Liver (tissue), 10 donors: ENCODE measurements at places on chromosomes 2 and 18.

DNA sequence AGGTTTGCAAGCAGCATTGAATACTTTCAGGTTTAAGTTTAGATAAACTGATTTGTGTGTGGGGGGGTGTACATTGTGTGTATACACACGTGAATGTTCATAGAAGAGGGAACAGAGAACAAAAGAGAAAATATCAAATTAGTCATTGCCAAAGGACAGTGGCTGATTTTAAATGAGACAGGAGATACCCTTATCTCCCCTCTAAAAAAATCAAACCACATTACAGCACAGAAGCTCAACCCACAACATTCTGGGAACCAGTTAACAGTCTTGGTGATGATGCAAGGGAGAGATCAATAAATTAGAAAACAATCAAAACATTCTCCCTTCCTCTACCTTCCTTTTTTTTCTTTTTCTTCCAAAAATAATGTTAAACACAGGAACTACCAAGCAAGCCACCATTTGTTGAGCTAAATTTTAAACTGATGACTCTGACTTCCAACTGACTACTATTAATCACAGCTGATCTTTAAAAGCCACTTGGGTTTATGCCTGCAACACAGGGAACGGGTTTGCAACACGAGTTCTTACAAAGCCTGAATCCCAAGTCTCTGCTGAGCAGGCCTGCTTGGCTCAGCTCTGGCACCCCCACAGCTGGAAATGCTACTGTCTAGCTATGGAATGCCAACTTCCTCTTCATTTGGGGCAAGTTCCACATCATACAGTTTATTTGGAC, 119.2 kb upstream of the ACVR1C start:
- DNase-seq, result no peak

DNA sequence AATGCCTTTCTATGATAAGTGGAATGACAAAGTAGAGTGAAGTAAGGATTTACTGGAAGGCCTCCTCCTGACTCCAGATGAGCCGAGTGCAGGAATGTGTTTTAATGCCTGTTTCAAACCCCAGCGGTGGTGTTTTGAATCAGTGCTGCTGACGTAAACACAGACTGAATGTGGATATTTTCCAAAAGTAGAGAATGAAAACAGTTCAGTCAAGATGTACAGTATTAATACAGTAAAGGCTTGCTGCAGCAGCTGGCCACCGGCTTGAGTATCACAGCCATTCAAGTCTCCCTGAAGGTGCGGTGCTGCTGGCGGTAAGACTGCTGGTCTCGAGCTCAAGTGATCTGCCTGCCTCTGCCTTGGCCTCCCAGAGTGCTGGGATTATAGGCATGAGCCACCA, 46.7 kb downstream of the ARHGAP28 start:
- DNase-seq, result no peak

- DNase-seq, result peak; percentile 50
Observed at GRCh38 chr2:197786010-197786877, 1.1 kb upstream of the BOLL start.

DNA sequence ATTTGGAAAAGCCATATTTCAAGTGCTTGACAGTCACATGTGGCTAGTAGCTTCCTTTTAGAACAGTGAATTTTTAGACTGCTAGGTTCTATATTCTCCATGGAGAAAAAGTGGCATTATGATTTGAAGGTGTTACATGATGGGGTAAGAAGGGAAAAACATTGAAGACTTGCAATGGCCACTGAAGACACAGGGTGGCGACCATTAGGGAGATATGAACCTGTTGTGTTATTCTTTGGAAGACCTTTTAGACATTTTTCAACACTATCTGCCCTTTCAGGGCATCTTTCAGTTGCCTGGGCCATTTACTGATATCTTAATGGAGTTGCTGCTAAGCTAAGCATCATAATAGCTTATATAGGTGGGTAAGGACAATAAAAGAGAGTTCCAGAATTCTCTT, 1387.2 kb downstream of the SUCLG1 start:
- DNase-seq, result no peak

GRCh38 chr18:77127769-77128671, 4.6 kb downstream of the MBP start:
- DNase-seq, result no peak

GRCh38 chr2:108446703-108447102, 2.3 kb upstream of the GCC2 start:
- no peak for DNase-seq

DNA sequence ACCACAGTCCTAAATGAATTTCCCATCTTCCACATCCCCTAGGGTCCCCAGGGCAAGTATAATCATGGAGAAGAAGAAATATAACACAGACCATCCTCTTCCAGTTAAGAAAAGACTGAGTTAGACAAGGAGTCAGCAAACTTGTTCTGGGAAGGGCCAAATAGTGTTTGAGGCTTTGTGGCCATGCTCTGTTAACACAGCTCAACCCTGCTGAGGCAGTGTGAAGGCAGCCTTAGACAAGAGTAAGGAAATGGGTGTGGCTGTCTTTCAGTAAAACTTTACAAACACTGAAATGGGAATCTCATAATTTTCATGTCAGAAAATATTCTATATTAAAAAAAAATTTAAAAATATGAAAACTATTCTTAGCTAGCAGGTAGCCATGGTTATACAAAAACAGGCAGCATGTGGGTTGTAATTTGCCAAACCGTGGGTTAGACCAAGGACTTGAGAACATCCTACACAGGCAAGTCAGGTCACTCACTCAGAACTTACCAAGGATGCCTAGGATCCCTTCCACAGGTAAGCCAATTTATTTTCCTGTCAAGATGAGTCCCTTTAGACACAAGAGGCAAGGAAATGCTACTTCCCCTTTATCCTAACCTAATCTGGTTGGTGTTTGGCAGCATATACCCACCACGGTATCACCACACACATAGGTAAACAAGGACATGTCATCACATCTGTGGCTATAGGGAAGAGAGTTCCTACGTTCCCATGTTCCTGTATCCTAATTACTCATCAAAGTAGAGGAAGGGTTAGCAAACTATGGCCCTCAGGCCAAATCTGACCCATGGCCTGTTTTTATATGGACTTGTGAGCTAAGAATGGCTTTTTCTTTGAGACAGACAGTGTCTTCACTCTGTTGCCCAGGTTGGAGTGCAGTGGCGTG, 31.9 kb downstream of the C2orf74 start:
- DNase-seq, result no peak

GRCh38 chr2:191629001-191629453, 48.9 kb upstream of the NABP1 start:
- DNase-seq, result no peak

DNA sequence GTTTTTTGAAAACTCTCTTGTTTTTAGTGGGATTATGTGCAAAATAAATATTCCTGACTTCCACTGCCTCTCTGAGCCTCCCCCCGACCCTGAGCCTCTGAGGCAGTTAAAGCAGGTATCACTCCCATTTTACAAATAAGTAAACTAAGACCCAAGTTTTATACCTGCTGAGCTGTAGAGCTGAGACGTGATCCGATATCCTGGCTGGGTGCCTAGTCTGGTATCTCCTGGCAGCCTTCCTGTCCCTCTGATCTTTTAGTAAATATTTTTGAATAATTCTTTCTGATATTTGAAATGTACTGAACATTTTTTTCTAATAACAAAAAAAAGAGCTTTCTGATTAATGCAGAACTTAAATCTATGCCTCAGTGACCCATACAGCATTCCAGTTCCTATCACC, 108.3 kb upstream of the NOSTRIN start:
- no peak for DNase-seq

DNA sequence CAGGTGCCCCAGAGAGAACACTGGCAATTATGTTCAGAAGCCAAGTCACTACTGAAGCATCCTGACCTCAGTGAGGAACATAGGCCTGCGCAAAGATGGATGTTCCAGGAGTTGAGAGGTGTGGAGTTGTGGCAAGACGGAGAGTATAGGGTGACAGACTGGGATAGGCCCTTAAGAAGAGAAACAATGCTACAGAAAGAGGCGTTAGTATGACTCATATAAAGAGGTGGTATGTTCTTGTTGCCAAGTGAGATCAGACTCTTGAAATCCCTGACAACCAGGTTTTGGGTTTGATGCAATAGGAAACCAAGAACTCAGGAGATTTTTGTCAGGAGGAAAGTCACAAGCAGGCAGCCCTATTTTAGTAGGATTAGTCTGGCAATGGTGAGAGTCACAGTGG, 185.6 kb downstream of the RIT2 start:
- no peak for DNase-seq

DNA sequence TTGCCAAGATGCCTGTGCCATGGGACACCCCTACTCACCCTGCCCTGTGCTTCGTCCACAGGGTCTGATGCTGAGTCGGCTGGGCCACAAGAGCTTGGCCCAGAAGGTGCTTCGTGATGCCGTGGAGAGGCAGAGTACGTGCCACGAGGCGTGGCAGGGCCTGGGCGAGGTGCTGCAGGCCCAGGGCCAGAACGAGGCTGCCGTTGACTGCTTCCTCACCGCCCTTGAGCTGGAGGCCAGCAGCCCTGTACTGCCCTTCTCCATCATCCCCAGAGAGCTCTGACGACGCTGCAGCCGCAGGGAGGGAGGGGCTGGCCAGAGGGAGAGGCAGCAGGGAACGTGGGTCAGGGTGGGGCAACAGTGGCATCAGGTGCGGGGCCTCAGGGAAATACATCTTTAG, 81.5 kb downstream of the STPG4 start:
- no peak for DNase-seq

- no peak for DNase-seq
Observed at GRCh38 chr2:121187351-121187981, 97.5 kb downstream of the TFCP2L1 start.

DNA sequence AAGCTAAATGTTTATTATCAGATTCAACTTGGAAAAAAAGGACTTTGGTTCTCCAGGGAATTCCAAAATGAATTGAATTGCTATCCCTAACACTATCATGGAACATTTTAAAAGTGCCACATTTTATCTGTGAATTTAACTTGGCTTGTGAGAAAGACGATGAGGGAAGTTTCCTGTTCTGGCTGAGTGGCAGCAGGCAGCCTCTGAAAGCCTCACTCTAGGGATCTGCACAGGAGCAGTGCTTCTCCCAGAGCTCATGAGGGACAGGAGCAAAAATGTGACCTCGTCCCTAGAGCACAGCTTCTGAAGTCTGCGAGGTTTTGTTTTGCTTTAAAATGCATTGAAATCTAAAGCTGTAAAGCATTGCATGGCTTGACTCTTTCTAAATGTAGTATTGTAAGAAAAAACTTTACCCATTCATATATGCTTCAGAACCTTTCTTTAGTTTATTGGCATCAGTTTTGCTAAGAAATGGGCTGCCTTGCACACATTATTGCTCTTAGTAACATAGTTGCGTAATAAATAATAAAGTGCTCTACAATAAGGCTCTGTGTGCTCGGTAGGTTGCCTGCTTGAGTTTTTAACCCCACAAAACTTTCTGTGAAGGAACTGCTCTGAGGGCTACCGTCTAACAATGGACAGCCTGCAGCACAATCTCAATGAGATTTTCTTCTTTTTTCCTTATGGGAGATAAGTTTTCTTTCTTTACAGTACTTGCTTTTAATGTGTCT, 136.2 kb upstream of the CDCA7 start:
- DNase-seq, result no peak

DNA sequence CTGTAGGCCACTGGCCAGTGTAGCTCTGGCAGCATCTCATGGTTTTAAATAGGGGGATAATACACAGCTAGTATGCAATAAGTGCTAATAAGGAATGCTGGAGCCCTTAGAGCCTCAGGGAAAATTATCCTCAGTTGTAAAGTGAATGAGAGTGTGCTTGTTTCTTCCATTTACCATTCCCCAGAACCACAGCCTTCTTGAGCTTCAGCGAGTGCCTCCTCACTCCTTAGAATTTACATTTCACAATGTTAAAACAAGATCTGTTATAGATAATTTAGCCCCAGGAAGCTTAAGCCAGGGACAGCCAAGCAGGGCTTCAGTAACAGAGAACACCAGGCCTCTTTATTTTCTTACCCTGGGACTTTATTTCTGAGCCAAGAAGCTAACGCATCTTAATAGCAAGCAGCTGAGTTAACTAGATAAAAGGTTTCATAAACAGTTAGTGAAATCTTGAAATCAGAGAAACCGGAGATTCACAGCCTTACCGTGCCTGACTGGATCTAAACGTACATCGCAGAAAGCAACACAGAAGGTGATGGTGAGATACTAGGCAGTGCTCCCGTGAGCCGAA, 535.2 kb downstream of the TDRD15 start:
- DNase-seq, result no peak

- no peak for DNase-seq
Observed at GRCh38 chr2:163757814-163758213, 22.0 kb upstream of the FIGN start.

- DNase-seq, result no peak
Observed at GRCh38 chr18:79476031-79476917, 80.5 kb downstream of the NFATC1 start.

- no peak for DNase-seq
Observed at GRCh38 chr2:239594019-239594771, 193.4 kb upstream of the HDAC4 start.

GRCh38 chr2:163182764-163183354, 344.3 kb upstream of the KCNH7 start:
- DNase-seq, result no peak

DNA sequence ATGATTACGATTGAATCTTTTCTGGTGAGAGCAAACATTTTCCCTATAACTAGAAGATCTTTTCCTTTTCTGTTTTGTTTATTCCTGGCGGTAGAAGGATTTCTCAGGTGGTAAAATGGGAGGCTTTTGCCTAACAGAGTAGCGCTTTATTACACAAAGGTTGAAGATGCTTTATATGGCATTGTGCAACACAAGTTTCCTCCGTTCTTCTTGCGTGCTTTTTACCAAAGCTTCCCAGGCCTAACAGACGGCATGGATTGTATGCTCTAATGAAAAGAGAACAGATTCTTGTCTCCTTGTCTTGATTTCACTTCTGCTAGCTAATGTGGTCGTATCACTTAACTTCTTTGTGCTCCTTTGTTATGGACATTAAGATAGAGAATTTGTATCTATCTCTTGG, 43.8 kb downstream of the MYO1B start:
- DNase-seq, result no peak

- DNase-seq, result no peak
Observed at GRCh38 chr2:30948130-30948529, 140.9 kb upstream of the CAPN13 start.

GRCh38 chr2:214807653-214808052, 1.8 kb downstream of the BARD1 start:
- DNase-seq, result no peak

GRCh38 chr2:21498016-21498415, 374.2 kb downstream of the TDRD15 start:
- no peak for DNase-seq

DNA sequence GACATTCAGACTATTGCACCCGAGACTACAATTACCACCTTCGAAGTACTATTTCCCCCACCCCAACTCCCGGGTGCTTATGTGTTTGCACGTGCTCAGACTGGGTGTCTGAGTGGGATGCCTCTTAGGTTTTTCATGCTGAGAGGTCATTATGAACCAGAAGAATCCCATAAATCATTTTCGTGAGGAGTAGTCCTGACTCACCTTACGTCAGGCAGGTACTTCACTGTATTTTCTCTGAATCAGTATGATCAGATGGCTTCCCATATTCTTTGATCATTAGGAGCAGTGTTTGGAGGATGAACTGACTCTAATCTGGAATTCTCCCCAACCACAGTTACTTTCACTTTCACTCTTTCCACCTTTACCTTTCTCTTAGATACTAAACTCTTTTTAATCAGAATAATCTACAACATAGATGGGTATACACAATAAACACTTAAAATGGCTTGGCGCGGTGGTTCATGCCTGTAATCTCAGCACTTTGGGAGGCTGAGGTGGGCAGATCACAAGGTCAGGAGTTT, 38.4 kb upstream of the STAT4 start:
- no peak for DNase-seq
